ENCODE measurements at places on chromosomes 13 and 19. TPM values are rescaled to one million over a fixed set of nuclear protein-coding genes. Genes with fewer than 3 reads are reported as not detected.
A peak's percentile ranks its signal among the peaks of the same experiment; 100 is the strongest.

SIAH3 gene
- not detected for total RNA-seq

DNA sequence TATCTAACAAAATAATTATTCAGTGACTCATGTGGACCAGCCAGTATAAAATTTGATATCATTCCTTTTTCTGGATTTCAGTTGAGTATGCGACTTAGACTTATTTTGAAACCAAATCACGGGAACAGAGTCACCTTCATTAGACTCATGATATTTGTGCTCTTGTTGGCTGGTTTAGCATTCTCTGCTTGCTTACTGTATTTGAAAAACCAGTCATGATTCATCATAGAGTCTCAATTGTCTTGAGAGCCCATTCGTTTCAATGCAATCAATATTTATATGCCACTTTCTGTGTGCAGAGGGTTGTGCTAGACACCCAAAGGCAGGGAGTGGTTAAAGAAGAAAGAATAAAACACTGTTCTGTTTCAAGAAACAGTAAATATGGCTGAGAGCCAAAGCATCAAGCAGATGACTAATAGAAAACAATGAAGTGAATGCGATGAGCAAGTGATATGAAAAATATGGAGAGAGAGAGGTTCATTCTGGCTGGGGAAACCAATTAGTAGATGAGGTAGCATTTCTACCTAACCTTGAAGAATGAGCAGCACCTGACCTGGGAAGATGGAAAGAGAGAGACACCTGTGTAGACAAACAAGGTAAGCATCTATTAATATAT, 99.6 kb upstream of the MBNL2 start:
- H3K4me1 ChIP-seq = peaks cover 8% of the 10 kb centered on the region
- H3K36me3 ChIP-seq = no peaks in the 10 kb centered on the region
- no peak overlapping the region for H3K4me3 ChIP-seq
- no peaks in the 10 kb centered on the region for H3K27me3 ChIP-seq

VSTM1 gene
- total RNA-seq = not detected

- H3K27ac ChIP-seq = no peak overlapping the region
- H3K27me3 ChIP-seq = no peaks in the 10 kb centered on the region
- H3K36me3 ChIP-seq = no peaks in the 10 kb centered on the region
- no peak for DNase-seq
- no peaks in the 10 kb centered on the region for H3K4me1 ChIP-seq
Measured at GRCh38 chr13:109389892-109390345, 396.5 kb downstream of the IRS2 start.

DNA sequence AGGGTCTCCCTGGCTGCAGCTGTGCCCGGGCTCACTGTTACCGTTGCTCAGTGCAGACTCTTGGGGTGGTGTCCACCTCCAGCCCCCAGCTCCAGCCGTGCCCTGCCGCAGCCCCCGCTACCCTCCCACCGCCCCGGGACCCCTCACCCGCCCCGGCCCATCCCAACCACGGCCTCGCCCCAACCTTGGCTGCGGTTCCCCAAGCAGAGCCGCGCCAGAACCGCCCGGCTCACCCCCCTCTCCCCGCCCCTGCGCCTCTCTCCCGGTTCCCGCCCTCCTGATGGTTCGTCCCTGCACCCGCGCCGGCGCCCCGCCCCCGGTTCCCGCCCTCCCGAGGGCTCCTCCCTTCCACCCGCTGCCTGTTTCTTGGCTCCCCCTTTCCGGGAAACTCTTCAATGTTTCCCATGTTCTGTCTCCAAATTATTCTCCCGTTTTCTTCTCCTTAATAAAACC, 40.3 kb downstream of the ANKRD10 start:
- no peak overlapping the region for H3K27ac ChIP-seq
- H3K27me3 ChIP-seq = no peaks in the 10 kb centered on the region
- peak; percentile 87 for DNase-seq
- peaks cover 6% of the 10 kb centered on the region for H3K4me1 ChIP-seq
- no peak overlapping the region for H3K4me3 ChIP-seq
- no peaks in the 10 kb centered on the region for H3K36me3 ChIP-seq

DNA sequence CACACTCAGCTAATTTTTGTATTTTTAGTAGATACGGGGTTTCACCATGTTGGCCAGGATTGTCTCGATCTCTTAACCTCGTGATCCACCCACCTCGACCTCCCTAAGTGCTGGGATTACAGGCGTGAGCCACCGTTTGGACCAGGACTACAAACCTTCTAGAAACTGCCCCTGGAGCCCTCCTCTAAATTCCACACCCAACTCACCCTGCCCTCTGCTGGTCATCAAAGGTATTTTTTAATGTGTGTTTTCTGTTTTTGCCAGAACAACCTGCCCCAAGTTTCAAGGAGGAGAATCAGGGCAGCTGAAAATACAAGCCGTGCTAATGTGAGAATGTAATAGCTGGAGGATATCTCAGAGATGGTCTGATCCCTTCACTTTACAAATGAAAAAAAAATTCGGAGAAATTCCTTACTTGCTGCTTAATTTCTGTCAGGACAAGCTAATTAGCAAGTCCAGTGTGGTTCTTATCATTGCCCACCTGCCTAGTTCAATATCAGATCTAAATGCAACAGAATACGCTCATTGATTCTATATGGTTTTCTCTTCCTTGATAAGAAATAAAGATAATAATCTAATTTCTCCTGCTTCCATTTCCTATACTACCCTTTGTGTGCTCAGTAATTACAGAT, 4.1 kb downstream of the ATP8A2 start:
- no peak overlapping the region for H3K27ac ChIP-seq
- H3K4me1 ChIP-seq = no peaks in the 10 kb centered on the region
- H3K36me3 ChIP-seq = no peaks in the 10 kb centered on the region
- H3K27me3 ChIP-seq = no peaks in the 10 kb centered on the region
- H3K4me3 ChIP-seq = no peak overlapping the region

DNA sequence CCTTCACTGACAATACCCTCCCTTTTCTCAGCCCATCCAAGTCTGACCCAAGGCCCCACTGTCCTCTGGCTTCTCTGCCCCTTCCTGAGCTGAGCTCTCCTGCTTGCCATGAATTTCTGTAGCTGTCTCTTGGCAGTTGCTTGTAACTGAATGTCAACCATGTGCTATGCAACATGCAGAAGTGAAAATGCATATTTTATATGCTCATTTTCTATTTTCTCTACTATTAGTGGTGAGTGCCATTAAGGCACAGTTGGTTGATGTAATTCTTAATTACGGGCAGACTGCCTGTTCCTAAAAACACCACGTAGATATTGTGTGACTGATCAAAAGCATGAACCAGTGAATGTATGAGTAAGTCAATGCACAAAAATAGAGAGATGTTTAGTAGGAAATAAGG, 29.6 kb downstream of the TNFSF11 start:
- DNase-seq = no peak
- no peak overlapping the region for H3K27ac ChIP-seq
- no peaks in the 10 kb centered on the region for H3K36me3 ChIP-seq
- no peaks in the 10 kb centered on the region for H3K27me3 ChIP-seq

- H3K27me3 ChIP-seq = no peaks in the 10 kb centered on the region
- peaks cover 4% of the 10 kb centered on the region for H3K4me1 ChIP-seq
- no peak overlapping the region for H3K27ac ChIP-seq
- DNase-seq = no peak
Measured at GRCh38 chr13:34179481-34179880, 361.5 kb downstream of the RFC3 start.

- no peaks in the 10 kb centered on the region for H3K36me3 ChIP-seq
- peak overlapping the region; percentile 15 for H3K27ac ChIP-seq
- H3K4me3 ChIP-seq = no peak overlapping the region
- peaks cover 7% of the 10 kb centered on the region for H3K4me1 ChIP-seq
- H3K27me3 ChIP-seq = no peaks in the 10 kb centered on the region
- DNase-seq = peak; percentile 95
Measured at GRCh38 chr19:2491130-2491801, 15.3 kb downstream of the GADD45B start.

DNA sequence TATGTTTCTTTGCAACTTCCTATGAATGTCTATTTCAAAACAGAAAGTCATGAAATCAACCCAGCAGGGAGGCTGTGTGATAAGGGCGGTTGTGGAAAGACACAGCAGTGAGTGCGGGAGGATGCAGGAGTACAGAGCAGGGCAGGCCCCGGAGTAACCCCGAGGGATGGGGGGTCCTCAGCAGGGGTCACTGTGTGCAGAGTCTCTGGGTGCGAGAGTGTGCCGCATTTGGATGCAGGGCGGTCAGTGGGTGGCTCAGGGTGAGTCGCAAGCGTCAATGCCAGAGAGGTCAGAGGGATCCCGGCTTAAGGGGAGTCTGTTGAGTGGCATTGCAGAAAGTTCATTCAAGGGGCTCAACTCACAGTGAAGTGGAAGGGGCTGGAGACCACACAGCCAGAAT, 147.8 kb downstream of the STK24 start:
- DNase-seq = no peak
- H3K36me3 ChIP-seq = no peaks in the 10 kb centered on the region
- H3K4me3 ChIP-seq = no peak overlapping the region
- no peak overlapping the region for H3K27ac ChIP-seq
- H3K4me1 ChIP-seq = peaks cover 8% of the 10 kb centered on the region
- no peaks in the 10 kb centered on the region for H3K27me3 ChIP-seq

FAM174C gene
- 26.1 TPM for total RNA-seq

DNA sequence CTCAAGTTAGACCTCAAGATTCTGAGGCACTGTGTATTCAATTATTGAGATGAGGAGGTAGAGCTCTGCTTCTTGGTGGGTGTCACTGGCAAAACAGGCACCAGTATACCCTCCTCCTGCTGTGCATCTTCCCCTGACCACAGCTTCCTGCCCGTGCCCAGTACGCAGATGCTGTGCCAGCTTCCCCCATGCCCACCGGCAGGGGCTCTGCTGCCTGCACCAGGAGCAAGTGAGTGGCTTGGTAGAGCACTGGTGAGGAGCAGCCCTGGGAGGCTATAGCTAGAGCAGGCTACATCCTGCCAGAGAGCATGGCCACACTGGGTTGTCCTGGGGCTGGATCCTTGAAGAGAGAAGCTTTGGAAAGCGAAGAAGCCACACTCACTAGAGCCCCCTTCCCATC, 21.0 kb upstream of the RNF17 start:
- peaks cover 7% of the 10 kb centered on the region for H3K27me3 ChIP-seq
- no peak for DNase-seq
- no peaks in the 10 kb centered on the region for H3K36me3 ChIP-seq
- H3K4me1 ChIP-seq = no peaks in the 10 kb centered on the region
- H3K4me3 ChIP-seq = no peak overlapping the region
- no peak overlapping the region for H3K27ac ChIP-seq

FXYD1 gene
- total RNA-seq = 5.8 TPM

DNA sequence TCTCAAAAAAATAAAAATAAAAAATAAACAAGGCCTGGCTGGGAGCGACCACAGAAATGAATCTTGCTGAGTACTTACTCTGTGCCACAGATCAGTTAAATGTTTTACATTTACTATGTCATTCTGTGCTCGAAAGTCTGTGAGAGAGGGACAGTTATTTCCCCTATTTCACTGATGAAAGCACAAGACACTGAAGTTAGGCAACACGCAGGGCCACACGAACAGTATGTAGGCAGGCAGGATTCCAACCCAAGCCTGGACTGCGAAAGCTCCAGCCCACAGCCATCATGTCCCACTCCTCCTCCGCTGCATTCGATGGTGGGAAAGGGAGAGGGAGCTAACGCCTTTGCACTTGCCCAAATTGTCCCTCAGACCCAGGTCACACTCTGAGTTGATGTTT, 34.2 kb downstream of the RUBCNL start:
- H3K36me3 ChIP-seq = no peaks in the 10 kb centered on the region
- no peaks in the 10 kb centered on the region for H3K4me1 ChIP-seq
- no peak overlapping the region for H3K27ac ChIP-seq
- no peak overlapping the region for H3K4me3 ChIP-seq
- H3K27me3 ChIP-seq = no peaks in the 10 kb centered on the region

DNA sequence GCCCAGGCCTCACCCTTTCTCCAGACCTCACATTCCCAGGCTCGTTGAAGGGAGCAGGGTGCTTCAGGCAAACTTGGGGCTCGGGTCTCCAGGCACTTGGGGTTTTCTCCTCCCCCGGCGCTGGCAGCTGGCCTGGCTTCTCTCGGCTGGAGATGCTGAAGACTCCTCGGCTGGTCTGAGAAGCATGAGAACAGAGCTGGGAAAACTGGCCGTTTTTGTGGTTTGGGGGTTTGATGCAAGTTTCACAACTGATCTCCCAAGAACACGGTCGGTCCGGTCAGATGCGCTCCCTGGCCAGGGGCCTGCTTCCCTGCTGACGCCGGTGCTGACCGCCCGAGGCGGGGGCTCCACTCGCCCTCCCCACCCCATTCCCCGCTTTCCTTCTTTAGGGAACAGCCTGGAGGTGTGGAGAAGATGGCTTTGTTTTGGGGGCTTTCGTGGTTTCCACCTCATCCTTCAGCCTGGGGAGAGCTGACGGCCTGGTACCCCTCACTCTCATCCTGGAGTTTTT, 35.3 kb downstream of the CEBPA start:
- H3K27ac ChIP-seq = no peak overlapping the region
- no peaks in the 10 kb centered on the region for H3K4me1 ChIP-seq
- DNase-seq = no peak
- no peaks in the 10 kb centered on the region for H3K27me3 ChIP-seq
- no peak overlapping the region for H3K4me3 ChIP-seq
- no peaks in the 10 kb centered on the region for H3K36me3 ChIP-seq

CEBPG gene
- 6.2 TPM for total RNA-seq

DNA sequence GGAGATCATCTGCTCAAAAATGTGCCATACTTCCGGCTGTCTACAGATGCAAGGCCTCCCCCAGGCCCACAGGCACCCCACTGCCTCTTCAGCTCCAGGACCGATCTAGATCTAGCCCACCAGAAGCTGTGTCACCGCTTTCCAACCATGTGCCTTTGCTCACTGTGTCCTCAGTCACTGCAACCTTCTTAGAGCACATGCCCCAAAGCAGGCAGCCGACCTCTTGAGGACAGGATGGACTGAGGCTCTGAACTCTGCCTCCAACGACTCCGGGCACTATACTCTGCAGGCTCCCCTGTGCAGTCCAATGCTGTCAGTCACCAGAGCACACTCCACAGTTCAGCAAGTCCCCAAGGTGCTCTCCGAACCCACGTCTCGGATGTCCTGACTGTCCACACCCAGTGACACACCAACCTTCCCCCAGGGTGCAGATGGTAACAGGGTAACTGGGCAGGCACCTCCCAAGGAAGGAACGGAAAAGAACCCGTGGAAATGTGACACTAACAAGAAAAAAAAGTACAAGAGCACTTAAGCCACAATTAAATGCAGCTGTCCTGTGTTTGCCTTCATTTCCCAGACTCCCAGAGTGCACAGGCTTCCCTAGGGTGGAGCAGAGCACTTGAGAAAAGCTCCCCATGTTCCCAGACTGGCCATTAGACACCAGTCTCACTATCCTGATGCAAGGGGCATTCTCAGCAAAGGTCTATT, 4.8 kb downstream of the STK24 start:
- H3K27ac ChIP-seq = no peak overlapping the region
- peaks cover 15% of the 10 kb centered on the region for H3K4me1 ChIP-seq
- H3K4me3 ChIP-seq = no peak overlapping the region
- DNase-seq = no peak
- no peaks in the 10 kb centered on the region for H3K36me3 ChIP-seq

- H3K4me1 ChIP-seq = no peaks in the 10 kb centered on the region
- no peak overlapping the region for H3K27ac ChIP-seq
- no peaks in the 10 kb centered on the region for H3K27me3 ChIP-seq
- no peak for DNase-seq
- no peaks in the 10 kb centered on the region for H3K36me3 ChIP-seq
Measured at GRCh38 chr13:101149735-101150384, 266.4 kb downstream of the NALCN start.

CERS4 gene
- 63.3 TPM for total RNA-seq
